ENCODE measurements at places on chromosomes 16 and 17.

GRCh38 chr17:76251478-76252039, 11.3 kb upstream of the RNF157 start:
- no peak for DNase-seq

DNA sequence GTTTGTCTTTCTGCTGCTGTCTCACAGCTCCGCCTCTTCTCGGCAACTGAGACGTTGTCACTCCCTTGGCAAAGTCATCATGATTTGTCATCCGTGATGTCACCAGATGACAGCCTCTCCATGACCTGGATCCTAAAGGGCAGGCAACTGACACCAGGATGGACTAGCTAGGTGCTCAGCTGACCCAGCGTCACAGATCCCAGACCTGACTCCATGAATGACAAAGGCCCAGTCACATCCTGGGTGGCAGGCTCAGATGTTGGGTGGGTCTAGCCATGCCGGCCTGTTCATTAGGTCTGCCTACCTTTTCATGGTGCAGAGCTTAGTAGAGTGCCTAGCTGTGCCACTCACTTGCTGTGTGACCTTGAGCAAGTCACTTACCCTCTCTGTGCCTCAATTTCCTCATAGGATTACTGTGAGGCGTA, 3.8 kb upstream of the TMEM238L start:
- DNase-seq: no peak

GRCh38 chr17:65374966-65375365, 186.5 kb downstream of the AXIN2 start:
- no peak for DNase-seq

GRCh38 chr16:15041271-15042004, 14.4 kb downstream of the NTAN1 start:
- no peak for DNase-seq

DNA sequence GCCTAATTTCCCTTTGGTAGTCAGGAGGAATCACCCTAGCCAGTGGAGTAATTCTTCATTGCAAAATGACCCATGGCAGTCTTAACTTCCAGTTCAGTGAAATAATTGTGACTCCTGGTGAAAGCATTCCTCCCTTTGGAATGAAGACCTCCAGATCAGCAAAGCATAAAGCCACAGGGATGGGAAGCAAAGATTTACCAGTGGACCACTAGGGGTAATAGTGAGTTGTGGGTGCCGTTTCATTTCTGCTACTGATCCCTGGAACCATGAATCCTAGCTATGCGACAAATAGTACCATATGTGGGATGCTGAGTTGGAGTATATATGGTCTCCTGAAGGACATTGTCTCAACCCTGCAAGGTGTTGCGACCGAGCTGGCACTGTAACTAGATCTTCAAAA, 13.7 kb downstream of the DYNLL2 start:
- no peak for DNase-seq

- no peak for DNase-seq
Observed at GRCh38 chr17:71142333-71142732, 973.0 kb downstream of the KCNJ2 start.
